ENCODE measurements at places on chromosomes 5 and 9.

DNA sequence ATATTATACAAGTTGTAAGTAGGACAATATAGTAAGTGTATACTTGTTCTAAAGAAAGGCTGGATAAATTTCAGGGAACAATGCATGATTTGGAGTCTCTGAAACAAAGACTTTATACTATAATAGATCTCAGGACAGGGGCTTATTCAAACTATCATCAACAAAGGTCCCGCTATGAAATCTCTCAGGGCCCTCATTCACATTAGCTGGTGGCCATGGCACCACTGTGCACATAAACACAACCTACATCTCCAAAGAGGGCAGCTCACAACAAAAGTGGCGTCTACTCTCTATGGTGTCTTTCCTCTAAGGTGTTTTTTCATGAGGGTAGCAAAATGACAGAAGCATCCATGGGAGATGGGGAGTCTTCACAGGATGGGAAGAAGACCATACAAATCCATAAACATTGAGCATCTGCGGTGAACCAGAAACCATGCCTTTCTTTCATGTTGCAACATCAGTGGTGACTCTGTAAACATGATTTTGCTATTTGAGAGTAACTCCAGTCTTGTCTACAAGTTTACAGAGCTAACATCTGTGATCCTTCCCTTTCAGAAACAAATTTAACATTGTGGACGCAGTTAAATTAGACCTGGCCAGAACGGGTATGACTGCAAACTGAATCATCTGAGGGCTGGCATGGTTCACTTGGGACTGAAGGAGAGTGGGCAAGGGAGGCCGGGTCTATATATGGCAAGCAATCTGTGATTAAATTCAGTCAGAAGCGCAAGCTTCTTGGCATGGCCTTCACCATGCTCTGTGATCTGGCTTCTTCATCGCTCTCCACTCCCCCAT lies 5.5 kb downstream of the TTLL11 start:
- no peak for DNase-seq

DNA sequence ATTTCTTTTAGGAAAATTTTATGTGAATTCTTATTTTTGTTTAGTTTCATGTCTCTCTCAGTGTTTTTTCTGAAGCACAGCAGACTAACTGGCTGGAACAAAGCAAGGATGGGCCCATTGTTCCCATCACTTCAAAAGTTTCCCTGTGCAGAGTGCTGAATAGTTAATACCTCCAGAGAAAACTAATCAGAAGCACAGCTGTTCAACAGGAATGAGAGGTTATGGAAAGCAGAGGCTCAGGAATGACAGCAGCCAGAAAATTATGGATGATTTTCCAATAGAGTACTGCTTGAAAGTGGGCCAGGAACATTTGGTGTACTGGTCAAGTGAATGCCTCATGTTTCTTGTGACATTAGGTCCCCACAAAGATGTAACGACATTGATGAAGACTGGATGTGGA lies 173.0 kb upstream of the TARS1 start:
- DNase-seq: no peak

GRCh38 chr9:116278326-116278725 lies 124.7 kb downstream of the PAPPA start:
- no peak for DNase-seq

- no peak for DNase-seq
These were observed 488.1 kb upstream of the ADAMTS16 start for GRCh38 chr5:4651806-4652565.

- no peak for DNase-seq
These were observed 282.1 kb downstream of the FER start for GRCh38 chr5:109029847-109030246.

DNA sequence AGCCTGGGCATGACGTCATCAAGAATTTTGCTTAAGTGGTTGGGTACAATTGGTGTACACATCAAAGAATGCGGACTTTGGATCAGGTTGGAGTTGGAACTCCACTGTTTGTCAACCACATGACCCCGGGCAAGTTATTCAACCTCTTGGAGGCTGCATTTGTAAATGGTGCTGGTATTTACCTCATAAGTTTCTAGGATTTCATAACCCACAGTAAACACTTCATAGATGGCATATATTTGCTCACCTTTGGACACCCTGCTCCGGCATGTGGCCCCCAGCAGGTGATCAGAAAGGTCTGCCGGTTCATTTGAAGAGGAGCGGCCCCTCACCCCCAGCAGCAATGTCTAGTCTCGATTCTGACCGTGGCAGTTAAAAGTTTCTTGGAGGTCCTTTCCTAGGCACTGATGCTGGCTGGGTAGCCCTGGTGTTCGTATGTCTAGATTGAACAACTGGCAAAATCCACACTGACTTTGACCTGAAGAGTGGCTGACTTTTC lies 60.6 kb downstream of the IL6ST start:
- DNase-seq: peak; percentile 12

DNA sequence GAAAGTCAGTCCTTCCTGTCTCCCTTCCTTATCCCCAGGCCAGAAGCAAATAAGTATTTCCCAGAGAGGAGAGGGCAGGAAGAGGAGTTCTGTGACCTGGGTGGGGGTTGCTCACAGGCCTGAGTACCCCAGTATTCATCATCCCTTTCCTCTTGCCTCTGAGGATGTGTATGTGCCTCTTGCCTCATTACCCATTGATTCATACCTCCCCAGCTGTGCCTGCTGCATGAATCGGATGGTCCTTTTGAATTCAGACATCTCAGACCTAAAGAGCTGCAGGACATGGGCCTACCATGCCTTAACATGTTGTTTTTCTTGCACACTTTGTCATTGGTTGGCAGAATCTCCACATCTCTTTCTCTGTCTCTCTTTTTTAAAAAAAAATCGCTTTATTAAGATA lies 112.8 kb upstream of the SHB start:
- no peak for DNase-seq

DNA sequence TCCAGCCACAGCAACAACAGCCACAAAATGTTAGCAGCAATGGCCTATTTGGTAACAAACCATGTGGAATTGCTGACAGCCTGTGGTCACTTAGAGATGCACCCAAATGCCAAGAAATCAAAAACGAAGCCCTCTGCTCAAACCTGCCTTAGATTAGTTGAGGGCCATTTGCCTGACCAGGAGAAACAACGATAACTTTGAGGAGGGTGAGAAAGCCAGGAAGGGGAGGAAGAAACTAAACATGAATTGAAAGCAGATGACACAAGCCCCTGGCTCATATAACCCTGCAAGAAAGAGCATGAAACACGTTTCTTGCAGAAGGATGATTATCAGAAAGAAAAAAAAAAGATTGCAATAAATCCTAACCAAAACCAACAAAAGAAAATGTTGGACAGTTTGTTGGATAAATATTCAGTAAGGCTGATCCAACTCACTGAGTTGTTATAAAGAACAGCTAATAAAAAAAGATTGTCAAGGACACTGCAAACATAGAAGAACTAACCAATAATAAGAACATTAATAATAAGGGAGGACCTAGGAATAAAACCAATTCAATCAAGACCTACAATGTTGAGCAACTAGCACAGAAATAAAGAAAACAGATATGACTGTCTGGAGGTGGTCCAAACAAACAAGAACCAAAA lies 140.5 kb upstream of the SLC30A5 start:
- DNase-seq: no peak

DNA sequence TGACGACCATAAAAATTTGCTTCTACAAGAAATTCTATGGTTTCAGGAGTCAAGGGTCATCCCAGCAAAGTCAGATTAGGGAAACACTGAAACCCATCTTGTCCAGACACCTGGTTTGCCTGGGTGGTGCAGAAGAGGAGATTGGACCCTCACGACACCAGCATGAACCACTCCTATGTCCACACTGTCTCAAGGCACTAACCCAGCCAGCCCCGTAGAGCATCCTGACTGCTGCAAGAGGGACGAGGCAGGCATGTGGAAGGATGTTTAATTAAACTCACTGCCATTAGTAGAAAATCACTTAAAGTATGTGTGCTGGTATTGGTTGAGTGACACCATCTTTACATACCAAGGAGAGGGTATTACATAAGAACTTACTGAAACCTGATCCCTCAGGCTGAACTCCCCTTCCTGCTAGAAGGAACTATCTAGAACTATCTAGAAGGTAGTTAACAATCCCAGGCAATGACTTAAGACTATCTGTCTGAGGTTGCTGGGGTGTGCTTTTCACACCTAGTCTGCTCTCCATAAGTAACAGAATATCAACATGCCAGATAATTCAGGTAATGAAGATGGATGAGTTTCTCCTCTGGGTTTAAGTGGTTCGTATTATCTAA lies 93.6 kb downstream of the SEMA6A start:
- DNase-seq: no peak

GRCh38 chr9:127263664-127264063 lies 910 bp upstream of the GARNL3 start:
- no peak for DNase-seq

GRCh38 chr9:23245067-23245466 lies 581.0 kb downstream of the ELAVL2 start:
- DNase-seq: no peak

- DNase-seq: peak; percentile 87
These were observed at the start of gene DMAC1 for GRCh38 chr9:7799234-7799943. Gene DMAC1 (minus strand): TSS chr9:7799778. CDS start chr9:7799734, 44 bp downstream.

GRCh38 chr5:72427488-72428437 lies 79.4 kb downstream of the ZNF366 start:
- no peak for DNase-seq

DNA sequence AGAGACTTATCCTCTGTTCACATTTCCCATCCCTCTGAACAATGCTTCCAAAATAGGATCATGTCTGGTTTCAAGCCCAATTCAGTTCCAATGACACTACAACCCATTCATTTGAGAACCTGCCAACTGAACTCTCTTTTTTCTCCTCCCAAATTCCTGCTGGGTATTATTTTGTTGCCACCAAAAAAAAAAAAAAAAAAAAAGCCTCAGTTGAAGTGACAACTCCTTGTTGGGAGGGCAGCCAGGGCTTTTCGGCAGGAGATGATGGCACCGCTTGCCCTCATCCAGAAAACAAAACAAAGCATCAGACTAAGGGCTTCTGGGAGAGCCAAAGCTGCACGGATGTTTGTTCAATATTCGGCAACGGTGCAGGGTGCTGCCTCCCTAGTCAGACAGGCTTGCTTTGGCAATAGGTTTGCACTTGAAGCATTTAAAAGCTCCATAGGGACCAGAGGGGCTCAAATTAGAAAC lies 30.6 kb upstream of the TRIM32 start:
- DNase-seq: no peak
